ENCODE measurements at places on chromosomes 6 and 20.

DNA sequence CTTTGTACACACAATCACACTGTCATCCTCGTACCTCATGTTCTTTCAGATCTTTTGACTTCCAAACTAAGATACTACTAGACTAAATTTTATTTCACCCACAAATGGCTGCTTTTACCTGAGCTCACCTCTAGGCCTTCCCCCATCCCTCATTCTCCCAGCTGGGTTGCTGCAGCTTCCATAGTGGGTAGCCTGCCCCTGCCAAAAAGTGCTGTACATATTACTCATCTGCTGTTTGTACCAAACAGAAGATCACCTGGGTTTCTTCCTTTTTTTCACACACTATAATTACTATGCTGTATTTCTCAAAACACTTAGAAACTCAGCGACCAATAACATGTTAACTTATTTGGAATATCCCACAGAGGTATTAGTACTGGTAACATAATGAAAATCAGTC lies 267.6 kb upstream of the PRDM1 start:
- DNase-seq = no peak

DNA sequence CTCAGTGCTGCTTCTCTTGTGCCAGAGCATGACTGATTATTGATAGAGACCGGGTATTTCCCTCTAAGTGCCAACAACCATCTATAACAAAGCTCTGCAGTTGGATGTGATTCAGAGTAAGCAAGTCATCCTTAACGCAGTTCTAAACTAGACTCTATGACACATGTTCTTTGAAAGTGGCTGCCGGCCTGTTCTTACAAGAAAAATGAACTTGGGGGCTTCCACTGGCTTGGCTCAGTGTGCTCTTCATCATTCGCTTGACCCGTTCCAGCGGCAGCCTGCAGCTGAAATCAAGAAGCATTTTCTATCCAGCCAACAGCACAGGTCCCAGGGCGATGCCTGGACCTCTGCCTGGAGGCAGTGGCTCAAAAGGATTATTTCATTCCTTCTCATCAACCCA lies 29.8 kb downstream of the GFOD1 start:
- DNase-seq = no peak

DNA sequence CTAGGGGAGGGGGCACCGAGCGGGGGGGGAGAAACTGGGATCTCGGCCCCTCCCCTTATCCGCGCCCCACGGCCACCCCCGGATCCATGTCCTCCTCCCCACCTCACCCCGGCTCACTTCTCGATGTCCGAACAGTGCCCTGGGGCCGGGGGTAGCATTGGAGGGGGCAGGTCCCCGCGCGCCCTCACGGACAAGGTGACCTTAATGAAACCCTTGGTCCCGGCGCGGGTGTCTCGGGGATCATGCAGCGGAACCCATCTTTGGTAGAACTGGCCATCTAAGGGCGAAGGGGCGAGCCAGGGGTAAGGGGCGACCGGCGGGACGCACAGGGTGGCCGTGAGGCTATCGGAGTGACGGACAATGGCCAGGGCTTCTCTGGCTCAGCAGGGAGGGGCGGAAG lies 13.6 kb upstream of the SPAG4 start:
- no peak for DNase-seq

GRCh38 chr6:28771401-28772267 lies 152.2 kb downstream of the TRIM27 start:
- no peak for DNase-seq

GRCh38 chr6:162388383-162388777 lies 339.2 kb downstream of the PRKN start:
- DNase-seq = no peak

DNA sequence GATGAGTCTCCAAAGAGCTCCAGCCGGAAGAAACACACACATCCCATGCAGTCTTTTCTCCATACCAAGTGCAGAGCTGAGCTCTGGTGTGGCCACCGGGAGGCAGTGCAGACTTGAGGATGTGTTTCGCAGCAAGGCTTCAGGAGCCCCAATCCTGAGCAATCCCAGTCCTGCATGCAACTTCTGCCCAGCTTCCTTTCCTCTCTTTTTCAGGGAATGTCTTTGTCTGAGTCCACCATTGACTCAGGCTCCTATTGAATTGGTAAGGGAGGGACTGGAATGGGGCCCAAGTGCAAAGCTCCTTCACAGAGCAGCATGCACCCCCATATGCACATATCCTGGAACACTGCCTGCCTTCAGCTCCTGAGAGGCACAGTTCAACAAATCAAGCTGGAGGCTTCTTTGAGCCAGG lies 50.5 kb upstream of the ASIP start:
- DNase-seq = peak; percentile 19

- no peak for DNase-seq
Observed at GRCh38 chr6:4905826-4906225, 98.0 kb downstream of the RPP40 start.

DNA sequence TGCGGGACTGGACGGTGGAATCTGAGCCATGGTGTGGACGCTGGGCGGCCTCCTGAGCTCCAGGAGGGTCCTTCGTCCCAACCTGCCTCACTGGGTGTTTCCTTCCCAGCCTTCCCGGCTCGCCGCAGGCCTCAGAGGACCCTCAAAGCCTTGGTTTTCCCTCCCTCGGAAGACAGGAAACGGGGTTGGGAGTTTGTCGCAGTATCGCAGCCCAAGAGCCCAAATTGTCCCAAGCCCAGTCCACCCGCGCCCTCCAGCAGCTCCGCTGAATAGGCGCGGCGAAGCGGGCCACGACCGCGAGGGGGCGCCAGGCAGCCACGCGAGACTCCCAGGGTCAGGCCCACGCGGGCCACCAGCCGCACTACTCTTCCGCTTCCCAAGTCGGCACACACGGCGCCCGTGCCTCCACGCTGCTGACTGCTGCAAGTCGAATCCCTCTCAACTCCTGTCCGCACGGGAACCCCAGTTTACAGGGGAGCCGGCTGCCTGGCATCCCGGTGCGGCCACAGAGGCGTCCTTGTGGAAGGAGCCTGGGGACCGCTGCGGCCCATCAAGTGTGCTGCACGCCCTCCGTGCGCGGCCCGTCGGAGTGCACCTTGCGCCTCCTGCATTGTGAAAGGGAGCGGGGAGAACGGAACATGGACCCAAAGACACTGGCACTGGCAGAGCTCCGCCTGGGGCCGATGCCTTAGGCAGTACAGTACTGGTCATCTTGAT lies 40.4 kb upstream of the HMGA1 start:
- DNase-seq = peak; percentile 24

DNA sequence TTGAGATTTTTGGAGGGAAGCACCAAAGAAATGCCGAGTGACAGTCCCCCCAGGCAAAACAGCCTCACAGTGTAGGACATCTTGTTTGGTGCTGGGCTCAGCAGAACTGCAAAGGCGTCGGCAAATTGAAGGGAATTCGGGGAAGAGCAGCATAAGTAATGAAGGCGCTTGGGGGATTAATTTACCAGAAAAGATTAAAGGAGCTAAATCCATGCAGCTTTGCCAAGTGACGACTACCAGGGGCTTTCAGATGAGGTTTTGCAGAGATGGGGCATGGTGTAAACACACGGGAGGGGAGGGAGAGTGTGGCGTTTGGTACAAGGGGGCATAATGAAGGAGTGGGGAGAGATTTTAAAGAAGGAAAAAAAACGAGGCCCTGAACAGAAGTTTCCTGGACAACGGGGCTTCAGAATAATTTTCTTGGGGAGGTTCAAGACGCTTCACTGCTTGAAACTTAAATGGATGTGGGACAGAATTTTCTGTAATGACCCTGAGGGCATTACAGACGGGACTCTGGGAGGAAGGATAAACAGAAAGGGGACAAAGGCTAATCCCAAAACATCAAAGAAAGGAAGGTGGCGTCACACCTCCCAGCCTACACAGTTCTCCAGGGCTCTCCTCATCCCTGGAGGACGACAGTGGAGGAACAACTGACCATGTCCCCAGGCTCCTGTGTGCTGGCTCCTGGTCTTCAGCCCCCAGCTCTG lies 45.4 kb upstream of the CDH22 start:
- no peak for DNase-seq

DNA sequence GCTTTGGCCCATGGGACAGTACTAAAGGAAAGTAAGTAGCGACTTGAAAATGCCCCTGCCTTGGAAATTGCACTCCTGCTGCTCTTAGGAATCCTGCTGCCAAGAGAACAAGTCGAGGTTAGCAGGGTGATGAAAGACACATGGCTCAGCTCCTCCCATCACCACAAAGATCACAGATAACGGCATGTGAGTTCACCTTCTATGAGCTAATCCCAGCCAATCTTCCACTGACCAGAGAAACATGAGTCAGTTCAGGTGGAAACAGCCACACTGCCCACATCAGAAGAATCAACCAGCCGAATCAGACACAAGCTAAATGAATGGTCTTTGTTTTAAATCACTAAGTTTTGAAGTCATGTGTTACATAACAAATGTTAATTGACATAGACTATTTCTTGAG lies 106.3 kb downstream of the PRKN start:
- no peak for DNase-seq

GRCh38 chr20:49762940-49763766 lies 49.5 kb upstream of the B4GALT5 start:
- DNase-seq = no peak

GRCh38 chr20:51636123-51636522 lies 93.6 kb upstream of the NFATC2 start:
- no peak for DNase-seq

GRCh38 chr6:70221715-70222438 lies 81.0 kb downstream of the COL9A1 start:
- DNase-seq = no peak

All from NCI-H187 (cell line).